Activated T-helper 1 cell treated with anti-CD3 and anti-CD28 coated beads, Interleukin-2, amount 50 U/mL, for 16 hours (primary cell): ENCODE measurements at places on chromosomes 1 and 21.

- DNase-seq = no peak
Measured at GRCh38 chr1:42723511-42723910, 16.5 kb downstream of the CLDN19 start.

GRCh38 chr1:25530186-25531081, 13.0 kb upstream of the LDLRAP1 start:
- DNase-seq = no peak

DNA sequence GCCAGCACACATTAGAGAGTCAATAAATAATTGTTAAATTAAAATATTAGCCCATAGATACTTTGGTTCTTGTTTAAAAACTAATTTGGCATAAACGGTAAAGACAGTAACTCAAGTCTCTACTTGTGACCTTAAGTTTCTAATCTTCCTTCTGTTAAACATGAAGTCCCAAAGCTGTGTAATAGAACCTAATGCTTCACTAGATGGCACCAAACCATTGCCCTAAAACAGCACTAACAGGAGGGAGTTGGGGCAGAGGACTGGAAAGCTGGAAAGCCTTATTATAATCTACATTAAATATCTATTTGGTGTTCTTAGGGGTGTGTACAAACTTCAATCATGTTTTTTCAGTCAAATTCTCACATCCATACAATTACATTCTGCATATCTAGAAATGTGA, 176.7 kb downstream of the OLFM3 start:
- DNase-seq = no peak

DNA sequence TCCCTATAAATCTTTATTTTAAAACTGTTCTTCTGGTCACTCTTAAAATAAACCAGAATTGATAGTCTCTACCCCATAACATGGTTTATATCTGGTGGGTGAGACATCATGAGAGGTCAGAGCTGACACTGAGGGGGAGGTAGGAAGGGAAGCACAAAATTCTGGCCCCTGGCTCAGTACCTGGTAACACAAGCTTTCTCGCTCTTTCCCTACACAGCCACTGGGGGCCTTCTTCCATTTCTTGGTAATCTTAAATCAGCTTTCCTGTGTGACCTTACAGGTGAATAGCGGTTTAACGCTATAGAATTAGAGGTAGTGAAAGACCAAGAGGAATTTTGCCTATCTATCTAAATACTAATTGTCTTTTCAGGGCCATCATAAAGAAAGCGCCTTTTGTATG, 5.4 kb downstream of the CRNN start:
- DNase-seq = no peak

DNA sequence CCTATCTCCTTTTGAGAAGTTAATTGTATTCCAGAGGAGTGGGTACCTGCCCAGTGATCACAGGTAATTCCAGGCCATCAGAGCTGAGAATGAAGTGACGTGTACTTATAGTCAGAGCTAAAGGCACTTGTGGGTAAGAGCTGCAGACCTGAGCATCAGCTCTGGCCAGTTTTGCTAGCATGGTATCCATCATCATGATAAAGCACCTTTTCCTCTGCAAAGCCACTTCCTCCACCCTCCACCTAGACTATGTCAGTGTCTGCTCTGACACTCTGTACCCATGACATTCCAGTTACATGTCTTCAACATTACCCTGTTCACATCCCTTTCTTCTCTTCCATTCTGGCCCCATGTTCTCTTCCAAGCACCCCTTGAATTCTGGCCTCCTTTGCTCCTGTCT, 157.3 kb downstream of the GRIK3 start:
- no peak for DNase-seq

DNA sequence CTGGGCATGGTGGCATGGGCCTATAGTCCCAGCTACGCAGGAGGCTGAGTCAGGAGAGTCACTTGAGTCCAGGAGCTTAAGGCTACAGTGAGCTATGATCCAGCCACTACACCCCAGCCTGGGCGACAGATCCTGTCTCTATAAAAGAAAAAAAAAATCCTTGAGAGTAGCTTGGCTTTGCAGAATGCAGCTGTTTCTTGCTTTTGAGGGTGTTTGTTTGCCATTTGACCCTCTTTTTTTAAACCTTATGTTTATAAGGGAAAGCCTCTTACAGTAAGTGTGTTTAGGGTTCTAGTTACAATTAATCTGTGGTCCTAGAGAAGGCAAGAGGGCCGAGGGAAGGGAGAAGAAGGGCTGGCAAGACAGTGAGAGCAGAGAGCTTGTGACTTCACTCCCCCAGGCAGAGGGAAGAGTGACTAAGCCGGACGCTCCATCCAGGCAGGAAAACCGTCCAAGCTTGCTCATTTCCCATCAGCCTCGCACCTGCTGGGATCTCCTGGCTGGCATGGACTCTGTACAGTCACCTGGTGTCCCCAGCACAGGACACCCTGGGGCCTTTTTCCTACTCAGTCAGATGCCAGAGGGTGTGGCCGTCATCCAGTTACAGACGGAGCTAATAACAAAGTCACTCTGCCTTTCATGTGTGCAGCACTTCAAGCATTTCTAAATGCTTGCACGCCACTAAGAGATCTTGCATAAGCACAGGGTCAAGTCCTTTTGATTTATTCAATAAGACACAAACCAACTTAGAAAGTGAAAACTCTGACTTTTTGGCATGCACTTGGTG, 55.5 kb upstream of the PSEN2 start:
- DNase-seq = no peak

DNA sequence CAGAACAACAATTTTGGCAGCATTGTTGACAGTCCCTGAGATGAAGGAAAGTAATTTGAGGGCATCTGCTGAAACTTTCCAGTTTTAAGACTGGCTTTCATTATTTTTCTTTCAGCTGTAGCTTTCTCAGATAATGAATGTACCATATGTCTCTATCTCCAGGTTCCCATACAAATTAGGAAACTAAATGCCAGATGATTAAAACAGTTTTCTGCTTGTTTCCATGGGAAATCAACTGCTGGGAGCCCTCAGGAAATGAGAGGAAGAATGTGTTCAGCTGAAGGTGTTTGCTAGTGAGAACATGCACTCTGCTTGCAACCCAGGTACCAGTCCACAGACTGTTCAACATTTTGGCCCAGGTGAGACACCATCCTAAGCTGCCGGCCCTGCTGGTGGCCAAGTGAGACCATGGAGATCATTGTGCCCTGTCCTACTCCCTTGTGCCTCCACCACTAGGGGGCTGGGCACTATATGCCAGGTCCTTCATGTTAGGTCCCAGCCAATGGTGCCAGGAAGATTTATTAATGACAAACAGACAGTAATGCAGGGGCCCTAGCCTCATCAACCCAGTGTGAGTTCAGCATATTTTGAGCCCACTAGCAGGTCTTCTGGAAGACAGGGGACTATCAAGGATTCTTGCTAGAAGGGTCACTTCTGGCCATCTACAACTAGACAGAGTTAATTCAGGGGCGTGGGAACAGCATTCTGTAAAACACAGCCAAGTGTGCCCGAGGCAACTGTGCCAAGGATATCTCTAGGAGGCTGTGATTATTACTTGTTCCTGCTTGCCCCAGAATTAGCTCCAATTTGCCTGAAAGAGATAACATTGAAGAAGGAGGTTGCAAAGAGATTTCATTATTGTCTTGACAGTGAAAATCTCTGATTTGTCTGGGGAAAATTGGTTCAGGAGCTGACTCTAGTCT, 17.0 kb upstream of the LRRC8C start:
- no peak for DNase-seq

GRCh38 chr1:98001764-98002163, 80.9 kb upstream of the DPYD start:
- no peak for DNase-seq

- DNase-seq = no peak
Measured at GRCh38 chr1:1358433-1359271, at the start of gene MXRA8. MXRA8 (minus strand) TSS chr1:1358555; CDS start chr1:1358504, 51 bp downstream.

- no peak for DNase-seq
Measured at GRCh38 chr1:222240536-222241181, 307.2 kb downstream of the HHIPL2 start.

- DNase-seq = no peak
Measured at GRCh38 chr1:48555271-48555670, 83.3 kb upstream of the SPATA6 start.

DNA sequence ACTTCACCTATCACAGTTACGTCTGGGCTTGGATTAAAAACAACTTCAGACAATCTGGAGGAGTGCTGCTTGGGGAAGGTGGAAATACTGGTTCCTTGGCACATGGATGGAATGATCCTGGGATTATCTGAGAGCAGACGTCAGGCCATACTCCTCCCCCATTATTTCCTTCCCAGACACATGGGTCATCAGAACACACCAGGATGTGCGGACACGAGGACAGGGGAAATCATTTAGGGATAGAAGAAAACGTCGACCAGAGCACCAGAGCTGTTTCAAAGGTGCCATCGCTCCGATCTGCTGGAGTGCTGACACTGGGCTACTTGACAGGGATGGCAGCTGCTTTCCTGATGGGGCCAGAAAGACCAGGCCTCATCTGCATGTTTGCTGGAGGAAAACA, 31.8 kb upstream of the ANGPTL7 start:
- DNase-seq = no peak

GRCh38 chr1:33093004-33093403, 12.1 kb downstream of the AZIN2 start:
- no peak for DNase-seq

DNA sequence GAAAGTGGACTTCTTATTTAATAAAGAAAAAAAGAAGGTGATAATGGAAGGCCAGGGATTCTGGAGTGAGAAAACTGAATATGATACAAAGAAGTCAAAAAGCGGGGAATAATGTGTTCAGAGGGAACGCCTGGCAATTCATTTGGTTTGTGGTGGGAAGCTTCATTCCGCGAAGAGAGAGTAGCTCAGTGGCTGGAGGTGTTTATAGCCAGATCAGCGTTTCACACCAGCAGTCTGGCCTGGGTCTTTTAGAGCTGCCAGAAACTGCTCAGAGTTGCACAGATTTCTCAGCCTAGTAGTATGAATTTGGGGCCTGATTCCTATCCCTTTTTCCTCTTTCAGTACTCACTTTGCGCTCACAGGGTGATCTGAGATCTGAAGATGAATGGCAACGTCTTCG, 67.8 kb upstream of the IPO9 start:
- DNase-seq = no peak

DNA sequence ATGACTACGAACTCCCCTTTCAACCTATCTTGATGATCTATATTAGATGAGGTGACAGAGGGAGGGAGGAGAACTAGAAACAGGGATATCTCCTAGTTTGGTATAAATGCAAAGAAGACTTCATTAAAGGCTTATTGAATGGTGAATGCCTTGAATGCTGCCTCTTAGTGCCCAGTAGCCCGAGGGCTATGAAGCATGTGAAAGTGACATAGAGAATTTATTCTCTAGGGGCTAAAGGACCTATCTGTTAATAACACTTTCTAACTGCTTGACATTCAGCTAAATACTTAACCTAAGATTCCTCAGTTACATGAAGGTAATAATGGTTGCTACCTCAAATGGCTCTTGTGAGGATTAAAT, 764.1 kb downstream of the LTN1 start:
- no peak for DNase-seq

GRCh38 chr21:43736224-43736883, 17.4 kb downstream of the PDXK start:
- no peak for DNase-seq

GRCh38 chr1:89287181-89288050, 14.8 kb upstream of the GBP5 start:
- no peak for DNase-seq

DNA sequence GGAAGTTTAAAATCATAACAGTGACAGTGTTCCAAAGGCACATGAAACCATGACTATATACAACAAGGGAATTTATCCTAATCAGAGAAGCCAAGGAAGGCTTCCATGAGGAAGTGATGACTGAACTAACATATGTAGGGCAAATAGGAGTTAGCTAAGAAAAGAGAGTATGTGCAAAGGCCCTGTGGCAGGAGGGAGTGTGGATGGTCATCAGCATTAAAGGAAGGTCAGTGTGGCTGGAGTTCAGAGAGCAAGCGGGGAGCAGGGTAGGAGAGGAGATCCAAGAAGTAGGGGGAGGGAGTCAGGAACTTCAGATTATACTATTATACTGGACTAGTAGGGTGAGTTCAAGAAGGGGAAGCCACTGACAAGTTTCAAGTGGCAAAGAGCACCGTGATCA, 8.4 kb downstream of the MAP7D1 start:
- no peak for DNase-seq

DNA sequence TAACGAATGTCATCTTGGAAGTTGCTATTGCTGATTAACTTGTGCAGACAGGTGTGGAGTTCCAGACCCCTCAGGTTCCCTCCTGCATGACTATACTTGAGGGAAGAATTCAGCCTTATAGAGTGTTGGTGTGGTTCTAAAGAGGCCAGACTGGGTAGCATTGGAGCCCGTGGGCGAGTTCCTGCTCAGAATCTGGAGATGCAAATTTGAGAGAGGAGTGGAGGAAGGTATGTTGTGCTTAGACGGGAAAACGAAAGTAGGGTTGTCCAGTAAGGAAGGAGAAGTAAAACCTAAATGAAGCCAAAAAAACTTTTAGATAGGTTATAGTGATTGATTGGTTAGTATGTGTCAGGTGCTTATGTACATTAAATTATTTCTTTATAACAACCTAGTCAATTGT, 79.2 kb downstream of the ZNF326 start:
- DNase-seq = no peak

DNA sequence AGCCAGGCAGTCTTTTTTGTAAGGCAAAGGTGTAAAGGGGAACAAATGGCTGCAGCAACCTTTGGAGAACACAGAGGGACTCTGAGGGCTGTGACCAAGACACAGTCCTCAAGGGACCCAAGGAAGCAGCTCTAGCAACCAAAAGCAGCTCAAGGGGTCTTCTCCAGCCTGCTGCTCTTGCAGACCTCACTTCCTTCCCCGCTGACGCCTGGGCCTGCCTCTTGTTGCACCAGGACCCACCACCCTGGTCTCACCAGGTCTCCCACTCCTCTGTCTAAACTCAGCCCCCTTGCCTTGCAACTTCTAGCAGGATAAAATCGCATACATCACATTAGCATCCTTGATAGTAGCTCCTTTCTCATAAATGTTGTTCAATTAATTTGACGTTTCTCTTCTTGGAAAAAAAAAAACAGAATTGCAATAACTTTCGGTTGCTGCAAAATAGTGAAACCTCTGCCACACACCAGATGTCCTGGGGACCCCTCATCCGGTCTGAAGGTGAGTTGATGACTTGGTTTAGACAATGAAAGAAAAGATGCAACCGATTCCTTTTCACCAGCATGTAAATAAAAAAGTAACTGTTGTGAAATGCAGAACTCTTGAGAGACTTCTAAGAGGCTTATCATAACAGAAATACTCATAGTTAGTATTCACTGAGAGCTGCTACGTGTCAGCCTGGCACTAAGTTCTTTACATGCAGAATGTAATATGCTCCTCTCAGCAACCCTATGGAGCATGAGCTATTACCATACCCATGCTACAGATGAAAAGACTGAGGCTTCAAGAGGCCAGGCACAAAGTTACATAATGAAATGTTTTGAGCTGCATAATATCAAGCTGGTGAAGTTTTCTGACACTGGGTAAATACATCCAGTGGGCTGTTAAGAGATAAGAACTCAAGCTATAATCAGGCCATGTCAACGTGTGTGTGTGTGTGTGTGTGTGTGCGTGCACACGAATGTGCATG, 58.5 kb downstream of the UMODL1 start:
- no peak for DNase-seq

- no peak for DNase-seq
Measured at GRCh38 chr1:42340901-42341300, 5.9 kb upstream of the FOXJ3 start.

- DNase-seq = no peak
Measured at GRCh38 chr1:167670563-167670962, 40.5 kb downstream of the RCSD1 start.

GRCh38 chr1:107277022-107277421, 136.2 kb downstream of the NTNG1 start:
- no peak for DNase-seq
